ENCODE measurements at places on chromosomes 6 and 20.

DNA sequence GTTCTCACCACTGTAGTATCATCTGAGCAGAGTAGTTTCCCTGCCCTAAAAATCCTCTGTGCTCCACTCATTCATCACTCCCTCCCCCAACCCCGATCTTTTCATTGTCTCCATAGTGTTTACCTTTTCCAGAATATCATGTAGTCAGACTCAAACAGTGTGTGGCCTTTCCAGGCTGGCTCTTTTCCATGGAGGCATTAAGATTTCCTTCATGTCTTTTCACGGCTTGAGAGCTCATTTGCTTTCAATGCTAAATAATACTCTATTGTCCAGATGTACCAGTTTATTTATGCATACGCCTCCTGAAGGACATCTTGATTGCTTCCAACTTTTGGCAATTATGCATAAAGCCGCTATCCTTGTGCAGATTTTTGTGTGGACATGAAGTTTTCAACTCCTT is 235.8 kb downstream of the PHACTR1 start:
- DNase-seq = no peak

GRCh38 chr20:24473435-24474223 is 4.2 kb downstream of the SYNDIG1 start:
- DNase-seq = no peak

- DNase-seq = no peak
Measured at GRCh38 chr6:27617046-27617687, 144.3 kb upstream of the ZNF184 start.

DNA sequence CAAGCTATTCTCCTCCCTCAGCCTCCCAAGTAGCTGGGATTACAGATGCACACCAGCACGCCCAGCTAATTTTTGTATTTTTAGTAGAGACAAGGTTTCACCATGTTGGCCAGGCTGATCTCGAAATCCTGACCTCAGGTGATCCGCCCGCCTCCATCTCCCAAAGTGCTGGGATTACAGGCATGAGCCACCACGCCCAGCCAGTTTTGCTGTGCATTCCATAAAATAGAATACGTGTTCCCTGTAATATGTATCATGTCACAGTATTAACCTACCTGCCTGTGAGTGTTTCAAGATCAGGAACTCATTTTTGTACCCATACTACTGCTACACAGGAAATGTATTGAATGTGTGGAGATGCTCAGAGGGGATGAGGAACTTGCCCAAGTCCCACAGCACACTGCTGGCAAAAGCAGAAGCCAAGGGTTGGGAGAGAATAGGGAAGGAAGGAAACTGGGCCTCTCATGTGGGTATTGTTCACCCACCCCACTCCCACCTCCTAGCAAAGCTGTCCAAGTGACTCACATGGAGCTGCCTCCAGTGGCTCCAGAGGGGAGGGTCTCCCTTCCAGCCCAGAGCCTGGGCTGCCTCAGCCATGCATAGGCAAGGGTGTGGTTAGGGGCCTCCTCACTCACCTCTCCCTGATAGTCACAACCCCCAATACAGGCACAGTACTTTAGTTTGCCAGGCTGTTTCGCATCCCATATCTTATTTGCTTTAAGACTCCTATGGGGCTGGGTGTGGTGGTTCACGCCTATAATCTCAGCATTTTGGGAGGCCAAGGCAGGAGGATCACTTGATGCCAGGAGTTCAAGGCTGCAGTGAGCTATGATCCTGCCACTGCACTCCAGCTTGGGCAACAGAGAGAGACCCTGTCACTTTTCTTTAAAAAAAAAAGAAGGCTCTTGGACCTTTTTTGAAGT is 9.4 kb downstream of the HM13 start:
- DNase-seq = no peak

DNA sequence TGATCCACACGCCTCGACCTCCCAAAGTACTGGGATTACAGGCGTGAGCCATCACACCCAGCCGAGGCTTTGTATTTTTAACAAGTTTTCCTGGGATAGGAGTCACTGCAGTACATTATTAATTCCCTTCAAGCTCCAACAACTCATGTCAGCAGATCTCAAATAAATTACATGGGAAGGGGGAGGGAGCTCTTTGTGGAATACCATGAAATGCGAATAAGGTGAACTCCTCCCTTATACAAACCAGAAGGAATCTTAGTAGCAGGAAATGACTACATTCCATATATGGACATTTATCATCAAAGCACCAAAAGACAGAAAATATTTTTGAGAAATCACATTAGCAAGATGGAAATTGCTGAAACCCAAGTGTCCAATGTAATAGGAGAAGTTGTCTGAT is 2.9 kb downstream of the GSS start:
- DNase-seq = no peak

GRCh38 chr6:49202924-49203536 is 260.0 kb downstream of the MMUT start:
- DNase-seq = no peak

GRCh38 chr6:141426400-141426980 is 706.2 kb upstream of the GJE1 start:
- DNase-seq = no peak

DNA sequence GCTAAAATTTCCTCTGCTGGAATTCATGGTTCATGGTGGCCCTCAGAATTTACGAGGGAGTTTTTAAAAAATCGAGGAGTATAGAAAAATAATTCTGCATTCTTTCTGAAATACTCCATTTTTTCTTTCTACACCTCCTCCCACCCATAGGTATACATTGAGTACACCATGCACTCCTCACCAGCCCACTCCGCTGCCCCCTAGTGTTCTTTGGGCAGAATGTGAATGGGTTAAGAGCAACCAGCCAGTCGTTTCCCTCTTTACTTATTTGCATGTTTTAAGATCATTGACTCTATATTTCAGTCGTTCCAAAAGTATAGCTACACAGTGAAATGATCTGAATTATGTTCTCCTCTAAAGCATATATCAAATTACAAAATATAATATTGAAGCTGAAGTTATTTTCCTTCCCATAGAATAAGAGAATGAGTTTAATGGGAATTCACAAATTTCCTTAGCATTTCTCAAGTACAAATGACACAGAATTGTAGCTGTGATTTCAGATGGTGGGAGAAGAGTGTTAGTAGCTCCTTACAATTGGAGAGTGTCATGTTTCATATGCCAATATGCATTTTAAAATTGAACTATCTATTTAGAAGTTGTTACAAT is 977.7 kb upstream of the SLC35B3 start:
- DNase-seq = no peak

GRCh38 chr6:134308800-134309199 is 9.1 kb downstream of the SGK1 start:
- no peak for DNase-seq

DNA sequence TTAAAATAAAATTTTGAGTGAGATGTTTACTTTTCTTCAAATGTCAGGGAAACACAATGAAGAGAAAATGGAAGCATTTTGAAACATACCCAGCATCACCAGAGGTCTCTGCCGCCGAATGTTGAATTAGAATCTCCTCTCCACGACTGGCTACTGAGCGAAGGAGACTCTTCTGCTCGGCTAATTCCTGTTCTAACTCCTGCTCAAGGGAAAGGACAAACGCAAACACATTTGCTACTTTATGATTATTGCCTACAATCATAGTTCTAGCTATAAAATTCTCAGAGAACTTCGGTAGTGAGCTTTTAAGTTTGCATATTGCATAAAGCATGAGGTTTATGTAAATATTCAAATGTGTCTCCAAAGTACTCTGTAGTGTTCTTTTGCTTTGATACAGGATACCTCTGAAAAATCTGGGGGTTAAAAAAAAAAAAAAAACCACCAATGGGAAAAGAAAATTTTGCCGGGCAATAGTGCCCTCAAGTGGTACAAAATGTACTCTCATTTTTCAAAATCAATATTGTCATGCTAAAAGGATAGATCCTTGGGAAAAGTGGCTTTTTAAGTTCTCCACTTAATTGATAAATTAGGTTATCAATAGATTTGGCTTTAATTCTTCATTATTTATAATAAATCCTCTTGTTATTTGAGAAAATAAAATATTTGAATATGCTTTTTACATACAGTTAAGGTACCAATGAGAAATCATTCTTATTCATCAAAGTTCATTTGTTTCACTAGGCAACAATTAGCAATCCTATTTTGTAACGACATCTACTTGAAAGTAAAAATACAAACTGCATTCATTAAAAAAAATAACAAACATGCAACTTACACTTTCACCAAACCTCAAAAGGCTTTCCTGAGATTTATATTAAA is 369.0 kb downstream of the SYNE1 start:
- no peak for DNase-seq

DNA sequence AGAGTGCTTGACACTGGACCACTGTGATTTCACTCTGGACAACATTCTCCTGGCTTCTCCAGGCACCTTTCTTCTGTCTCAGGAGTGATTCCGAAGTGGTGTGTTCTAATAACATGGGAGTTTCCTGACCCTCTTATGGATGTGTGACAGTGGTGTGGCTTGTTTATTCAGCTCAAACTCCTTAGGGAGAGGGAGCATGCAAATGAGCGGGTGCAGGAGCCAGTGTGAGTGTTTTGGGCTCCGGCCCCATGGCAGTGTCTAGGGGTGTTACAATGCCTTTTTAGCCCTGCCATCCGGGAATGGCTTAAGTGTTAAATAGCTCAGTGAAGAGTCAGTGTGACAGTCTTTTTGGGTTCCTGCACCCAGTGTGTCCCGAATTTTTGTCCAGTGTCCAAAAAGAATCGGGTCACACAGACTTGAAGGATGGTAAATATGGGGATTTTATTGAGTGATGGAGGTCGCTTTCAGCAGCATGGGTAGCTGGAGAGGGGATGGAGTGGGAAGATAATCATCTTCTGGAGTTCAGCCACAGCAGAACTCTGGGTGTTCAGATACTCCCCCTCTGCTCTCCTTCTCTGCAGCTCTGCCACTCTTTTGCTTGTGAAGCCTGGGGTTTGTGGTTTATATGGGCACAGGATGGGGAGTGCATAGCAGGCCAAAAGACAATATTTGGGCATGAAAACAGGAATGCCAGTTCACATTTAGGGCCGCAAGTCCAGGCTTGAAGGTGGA is 928.9 kb upstream of the CITED2 start:
- no peak for DNase-seq
